K562 (cell line): ENCODE measurements at places on chromosomes 12 and 14. TPM values are rescaled to one million over a fixed set of nuclear protein-coding genes. Genes with fewer than 3 reads are reported as not detected.

POP5 gene
- 114 and 126 TPM in 2 replicates for polyA plus RNA-seq

CEP83 gene
- polyA plus RNA-seq = 26.3 and 35.3 TPM in 2 replicates

PLCZ1 gene
- polyA plus RNA-seq = not detected in 2 replicates

EIF2S3B gene
- polyA plus RNA-seq = 1.5 TPM in 2 replicates

MANSC4 gene
- not detected in 2 replicates for polyA plus RNA-seq

GALNT16 gene
- not detected in 2 replicates for polyA plus RNA-seq

SLC6A15 gene
- not detected in 2 replicates for polyA plus RNA-seq
